ENCODE measurements at places on chromosomes 16 and 17. TPM values are rescaled to one million over a fixed set of nuclear protein-coding genes. Genes with fewer than 3 reads are reported as not detected.

The CSH1 gene
- total RNA-seq = not detected

The LPCAT2 gene
- 30.2 TPM for total RNA-seq

The TP53TG3B gene
- total RNA-seq = 0.08 TPM

The CMTM2 gene
- not detected for total RNA-seq

The MEOX1 gene
- total RNA-seq = under 0.01 TPM

The ANKRD40CL gene
- not detected for total RNA-seq

The CCL16 gene
- not detected for total RNA-seq

The MSLN gene
- not detected for total RNA-seq

The KRTAP4-4 gene
- total RNA-seq = not detected

The CNTNAP1 gene
- 26.6 TPM for total RNA-seq

The ARL17B gene
- 2.2 TPM for total RNA-seq

The PARD6A gene
- 0.60 TPM for total RNA-seq

The ZNF263 gene
- total RNA-seq = 17.1 TPM

The TBC1D16 gene
- total RNA-seq = 48.4 TPM

The KRT32 gene
- total RNA-seq = not detected

The HOXB8 gene
- total RNA-seq = not detected

The MBTPS1 gene
- total RNA-seq = 124 TPM

The ARL5C gene
- total RNA-seq = not detected

The DHRS7C gene
- total RNA-seq = not detected

The HCRT gene
- total RNA-seq = not detected

The ZNF319 gene
- 2.3 TPM for total RNA-seq

The DOC2B gene
- not detected for total RNA-seq

The GP1BA gene
- total RNA-seq = not detected

The MYL11 gene
- not detected for total RNA-seq

The PIMREG gene
- not detected for total RNA-seq

The EVPLL gene
- not detected for total RNA-seq

The TANC2 gene
- total RNA-seq = 44.0 TPM

The KIF18B gene
- total RNA-seq = not detected

The AXIN2 gene
- 2.6 TPM for total RNA-seq

The PLXDC1 gene
- 0.23 TPM for total RNA-seq

The GLTPD2 gene
- not detected for total RNA-seq

The ZNF207 gene
- total RNA-seq = 54.5 TPM

The WNT3 gene
- 0.59 TPM for total RNA-seq

The ITGAL gene
- under 0.01 TPM for total RNA-seq

The KRT12 gene
- total RNA-seq = not detected

The CHST6 gene
- 0.94 TPM for total RNA-seq

The WNT9B gene
- total RNA-seq = not detected

The CD300LB gene
- total RNA-seq = not detected

The OR1A2 gene
- not detected for total RNA-seq

The NPIPB9 gene
- total RNA-seq = 0.35 TPM

The ZFPM1 gene
- 0.59 TPM for total RNA-seq

The TOX3 gene
- not detected for total RNA-seq

The MMP25 gene
- total RNA-seq = not detected

The CCR7 gene
- total RNA-seq = not detected

The MYH2 gene
- total RNA-seq = not detected

The CPHXL2 gene
- total RNA-seq = not detected

The ADORA2B gene
- total RNA-seq = 108 TPM

The LRRC36 gene
- total RNA-seq = not detected

The CTRB1 gene
- not detected for total RNA-seq

The CTCF gene
- total RNA-seq = 14.7 TPM

The KRT40 gene
- not detected for total RNA-seq

The SLC16A6 gene
- total RNA-seq = 0.15 TPM

The GGNBP2 gene
- 53.6 TPM for total RNA-seq

The PRAC1 gene
- not detected for total RNA-seq

The DVL2 gene
- total RNA-seq = 89.0 TPM

The CAVIN1 gene
- total RNA-seq = 602 TPM

The TBC1D3 gene
- total RNA-seq = not detected

The TMC6 gene
- 1.4 TPM for total RNA-seq

The MMP2 gene
- total RNA-seq = 2,683 TPM

The PYDC1 gene
- total RNA-seq = not detected

All from smooth muscle cell of the coronary artery (primary cell).